ENCODE measurements at places on chromosomes 6 and 20.

GRCh38 chr20:41599699-41600104 lies 18.5 kb downstream of the CHD6 start:
- DNase-seq, result no peak

GRCh38 chr6:122758927-122759334 lies 20.6 kb upstream of the FABP7 start:
- DNase-seq, result no peak

GRCh38 chr6:42821846-42822245 lies 40.0 kb downstream of the BICRAL start:
- no peak for DNase-seq

- DNase-seq, result no peak
Observed at GRCh38 chr20:11556410-11556809, 361.3 kb upstream of the BTBD3 start.

- DNase-seq, result no peak
Observed at GRCh38 chr6:168959696-168960095, 293.9 kb downstream of the THBS2 start.

DNA sequence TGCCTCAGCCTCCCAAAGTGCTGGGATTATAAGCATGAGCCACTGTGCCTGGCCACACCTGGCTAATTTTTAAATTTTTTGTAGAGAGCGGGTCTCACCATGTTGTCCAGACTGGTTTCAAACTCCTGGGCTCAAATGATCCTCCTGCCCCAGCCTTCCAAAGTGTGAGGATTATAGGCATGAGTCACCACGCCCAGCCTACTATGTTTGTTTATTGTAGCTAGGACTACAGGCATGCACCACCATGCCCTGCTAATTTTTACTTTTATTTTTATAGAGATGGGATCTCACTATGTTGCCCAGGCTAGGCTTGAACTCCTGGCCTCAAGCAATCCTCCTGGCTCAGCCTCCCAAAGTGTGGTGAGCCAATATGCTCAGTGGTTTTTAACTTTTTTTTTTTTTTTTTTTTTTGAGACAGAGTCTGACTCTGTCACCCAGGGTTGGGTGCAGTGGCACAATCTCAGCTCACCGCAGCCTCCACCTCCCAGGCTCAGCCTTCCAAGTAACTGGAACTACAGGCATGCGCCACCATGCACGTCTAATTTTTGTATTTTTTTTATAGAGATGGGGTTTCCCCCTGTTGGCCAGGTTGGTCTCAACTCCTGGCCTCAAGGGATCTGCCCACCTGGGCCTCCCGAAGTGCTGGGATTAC lies 12.0 kb upstream of the DDX43 start:
- no peak for DNase-seq

Measured in stimulated activated CD4-positive, alpha-beta T cell treated with anti-CD3 and anti-CD28 coated beads, TNF-alpha, amount 100 ng/mL, for 48 hours (primary cell).